T-cell (primary cell): ENCODE measurements at places on chromosomes 3 and 15. TPM values are rescaled to one million over a fixed set of nuclear protein-coding genes. Genes with fewer than 3 reads are reported as not detected.

The CSTA gene
- not detected for total RNA-seq

The GUCA1C gene
- total RNA-seq, result not detected

The CPNE9 gene
- 0.26 TPM for total RNA-seq

The XIRP1 gene
- total RNA-seq, result not detected

The KCNAB1 gene
- total RNA-seq, result 0.15 TPM
